ENCODE measurements at places on chromosomes 16 and 17. TPM values are rescaled to one million over a fixed set of nuclear protein-coding genes. Genes with fewer than 3 reads are reported as not detected.

DNA sequence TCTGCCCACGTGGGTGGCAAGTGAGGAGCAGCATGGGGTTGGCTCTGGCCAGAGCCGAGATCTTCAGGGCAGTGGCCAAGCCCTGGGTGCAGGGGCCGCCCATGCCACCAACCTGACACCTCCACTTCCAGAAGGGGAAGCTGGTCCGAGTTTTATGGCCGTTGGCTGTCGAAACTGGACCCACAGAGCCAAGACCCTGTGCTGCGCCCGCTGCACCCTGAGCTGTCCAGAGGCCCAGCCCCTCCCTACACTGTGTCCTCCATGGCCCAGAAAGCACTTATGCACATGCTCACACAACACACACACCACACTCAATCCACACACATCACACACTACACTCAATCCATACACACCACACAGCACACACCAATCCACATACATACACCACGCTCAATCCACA, 33.9 kb upstream of the RPTOR start:
- H3K27me3 ChIP-seq: peaks cover 9% of the 10 kb centered on the region
- H3K4me1 ChIP-seq: peaks cover 3% of the 10 kb centered on the region
- H3K27ac ChIP-seq: no peak overlapping the region
- H3K4me3 ChIP-seq: no peak overlapping the region

Gene LCAT
- 11.3 TPM for total RNA-seq

GRCh38 chr16:2296661-2297505, 29.0 kb upstream of the RNPS1 start:
- no peak overlapping the region for H3K4me3 ChIP-seq
- H3K27ac ChIP-seq: no peak overlapping the region
- DNase-seq: peak; percentile 21
- H3K36me3 ChIP-seq: no peaks in the 10 kb centered on the region

DNA sequence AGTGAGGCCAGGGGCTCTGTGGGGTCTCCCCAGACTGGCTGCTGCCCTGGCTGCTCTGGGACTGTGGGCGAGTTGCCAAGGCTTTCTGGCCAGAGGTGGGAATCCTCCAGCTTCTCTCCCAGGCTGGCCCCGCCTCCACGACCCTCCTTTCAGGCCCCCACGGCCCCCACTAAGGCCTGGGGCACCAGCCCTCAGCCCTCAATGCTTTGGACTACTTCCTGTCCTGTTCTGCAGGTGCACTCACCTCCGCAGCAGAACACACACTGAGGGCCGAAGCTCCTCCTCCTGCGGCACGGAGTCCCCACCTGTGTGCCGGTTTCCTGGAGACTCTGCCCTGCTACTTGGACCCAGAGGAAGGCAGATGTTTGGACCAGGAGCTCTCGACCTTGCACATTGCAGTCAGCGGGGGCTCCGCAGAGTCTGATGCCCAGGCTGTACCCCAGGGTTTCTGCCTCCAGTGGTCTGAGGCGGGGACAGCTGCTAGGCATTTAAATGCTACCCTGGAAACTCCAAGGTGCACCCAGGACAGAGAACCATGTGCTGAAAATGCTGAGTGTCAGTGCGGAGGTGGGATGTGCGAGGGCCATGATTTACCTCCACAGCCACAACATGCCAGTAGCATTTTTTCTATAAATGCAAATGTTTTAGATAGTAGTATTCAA, 223.8 kb downstream of the IRF8 start:
- H3K4me3 ChIP-seq: no peak overlapping the region
- DNase-seq: no peak
- peaks cover 34% of the 10 kb centered on the region for H3K27me3 ChIP-seq
- no peak overlapping the region for H3K27ac ChIP-seq
- H3K36me3 ChIP-seq: no peaks in the 10 kb centered on the region

- peaks cover 13% of the 10 kb centered on the region for H3K36me3 ChIP-seq
- H3K27me3 ChIP-seq: peaks cover 4% of the 10 kb centered on the region
- H3K4me3 ChIP-seq: no peak overlapping the region
- peaks cover 23% of the 10 kb centered on the region for H3K4me1 ChIP-seq
- no peak for DNase-seq
Measured at GRCh38 chr16:30559690-30560089, 1.5 kb upstream of the ZNF764 start.

DNA sequence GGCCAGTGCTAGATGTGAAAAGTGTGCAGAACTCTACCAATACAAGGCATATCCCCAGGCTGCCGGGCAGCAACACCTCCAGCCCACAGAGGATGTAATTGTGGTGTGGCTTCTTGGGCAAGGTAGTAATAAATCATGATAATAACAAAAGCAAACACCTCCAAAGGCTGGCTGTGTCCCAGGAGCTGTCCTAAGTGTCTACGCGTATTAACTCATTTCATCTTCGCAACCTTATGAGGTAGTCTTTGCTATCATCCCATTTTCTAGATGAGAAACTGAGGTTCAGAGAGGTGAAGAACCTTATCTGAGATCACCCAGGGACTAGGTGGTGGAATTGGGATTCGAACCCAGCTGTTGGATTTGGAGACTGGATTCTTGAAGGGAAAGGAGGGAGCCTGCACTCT, 5.3 kb downstream of the PDK2 start:
- no peak overlapping the region for H3K27ac ChIP-seq
- no peak overlapping the region for H3K4me3 ChIP-seq
- DNase-seq: no peak
- no peaks in the 10 kb centered on the region for H3K36me3 ChIP-seq
- H3K27me3 ChIP-seq: no peaks in the 10 kb centered on the region

GRCh38 chr16:87489434-87490045, 3.3 kb downstream of the ZCCHC14 start:
- DNase-seq: no peak
- peaks cover 5% of the 10 kb centered on the region for H3K27me3 ChIP-seq
- H3K4me1 ChIP-seq: peaks cover 70% of the 10 kb centered on the region
- H3K27ac ChIP-seq: peak overlapping the region; percentile 86
- peak overlapping the region; percentile 87 for H3K4me3 ChIP-seq

DNA sequence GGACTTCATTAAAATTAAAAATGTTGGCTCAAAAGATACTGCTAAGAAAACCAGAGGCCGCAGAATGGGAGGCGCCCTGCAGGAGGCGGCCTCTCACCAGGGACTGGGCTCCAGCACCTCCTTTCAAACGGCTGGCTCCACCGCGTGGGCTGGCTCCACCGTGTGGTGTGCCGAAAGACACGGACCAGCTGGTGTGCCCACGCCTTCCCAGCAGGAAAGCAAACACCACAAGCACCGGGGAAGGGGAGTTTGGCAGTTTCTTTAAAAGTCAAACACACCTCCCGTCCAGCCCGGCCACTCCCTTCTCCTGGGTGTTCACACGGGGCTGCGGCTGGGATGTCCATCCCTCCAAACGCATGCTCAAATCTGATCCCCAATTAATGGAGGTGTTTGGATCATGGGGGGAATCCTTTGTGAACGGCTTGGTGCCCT, 13.9 kb downstream of the HAGH start:
- peaks cover 11% of the 10 kb centered on the region for H3K4me1 ChIP-seq
- peak overlapping the region; percentile 55 for H3K27ac ChIP-seq
- no peaks in the 10 kb centered on the region for H3K27me3 ChIP-seq
- peaks cover 3% of the 10 kb centered on the region for H3K36me3 ChIP-seq

GRCh38 chr17:81057079-81057730, 22.3 kb downstream of the BAIAP2 start:
- H3K36me3 ChIP-seq: no peaks in the 10 kb centered on the region
- H3K4me1 ChIP-seq: peaks cover 4% of the 10 kb centered on the region
- no peak overlapping the region for H3K4me3 ChIP-seq

Gene CSH1
- total RNA-seq: not detected

Gene SOST
- not detected for total RNA-seq

DNA sequence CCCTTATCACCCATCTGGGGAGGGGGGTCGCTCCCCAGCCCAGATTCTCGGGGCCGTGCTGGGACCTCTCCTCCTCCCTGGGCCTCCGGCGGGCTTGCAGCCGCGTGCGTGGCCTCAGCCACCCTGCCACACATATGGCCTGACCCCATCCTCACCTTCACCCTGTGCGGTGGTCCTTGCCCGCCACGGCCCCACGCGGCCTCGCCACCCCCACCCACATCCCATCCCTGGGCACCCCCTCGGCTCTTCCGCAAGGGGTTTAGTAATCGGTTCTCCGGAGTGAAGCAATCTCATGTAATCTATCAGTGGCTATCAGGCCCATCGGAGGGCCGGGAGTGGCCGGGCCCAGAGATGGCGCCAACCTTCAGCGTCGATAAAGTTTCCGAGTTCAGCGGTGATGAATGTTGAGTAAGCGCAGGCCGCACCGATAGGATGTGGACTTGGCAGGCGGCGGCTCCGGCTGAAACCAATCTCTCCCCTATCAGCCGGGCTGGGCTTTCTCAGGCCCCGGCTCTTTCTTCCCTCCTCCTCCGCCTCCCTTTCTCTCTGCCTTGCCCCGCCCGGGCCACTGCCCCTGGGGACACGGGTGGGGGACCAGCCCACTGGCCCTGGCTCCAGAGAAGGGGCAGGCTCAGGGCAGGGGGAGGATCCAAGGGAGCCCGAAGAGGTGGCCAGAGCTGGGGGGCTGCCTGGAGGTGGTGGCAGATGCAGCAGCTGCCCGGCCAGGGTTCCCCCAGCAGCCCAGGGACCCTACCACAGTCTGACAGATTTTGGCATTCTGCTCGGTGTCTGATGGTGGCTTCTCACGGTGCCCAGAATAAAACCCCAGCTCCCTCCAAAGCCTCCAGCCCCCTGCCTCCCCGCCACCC, 20.8 kb downstream of the ZFPM1 start:
- H3K36me3 ChIP-seq: peaks cover 3% of the 10 kb centered on the region
- peaks cover 36% of the 10 kb centered on the region for H3K4me1 ChIP-seq
- H3K4me3 ChIP-seq: no peak overlapping the region
- H3K27ac ChIP-seq: no peak overlapping the region
- H3K27me3 ChIP-seq: no peaks in the 10 kb centered on the region

GRCh38 chr16:22929461-22929860, 115.5 kb downstream of the HS3ST2 start:
- H3K27me3 ChIP-seq: peaks cover 30% of the 10 kb centered on the region
- H3K4me3 ChIP-seq: no peak overlapping the region
- no peaks in the 10 kb centered on the region for H3K4me1 ChIP-seq
- no peak overlapping the region for H3K27ac ChIP-seq

DNA sequence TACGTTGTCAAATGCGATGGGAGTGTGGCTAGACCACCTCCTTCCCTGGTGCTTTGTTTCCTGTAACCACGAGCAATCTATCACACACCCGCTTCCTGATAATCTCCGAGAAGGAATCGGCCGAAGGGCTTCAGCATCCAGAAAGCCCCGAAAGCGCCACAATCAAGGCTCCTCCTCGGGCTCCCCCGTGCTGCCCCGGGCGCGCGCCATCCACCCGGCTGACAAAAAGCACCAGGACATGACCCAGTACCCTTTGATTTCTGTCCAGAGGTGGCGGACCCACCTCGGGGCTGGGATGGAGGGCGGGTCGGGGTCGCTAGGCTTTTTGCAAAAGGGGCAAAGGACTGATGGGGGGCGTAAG, 743 bp upstream of the ARMC7 start:
- H3K36me3 ChIP-seq: peaks cover 12% of the 10 kb centered on the region
- no peak overlapping the region for H3K27ac ChIP-seq
- peak overlapping the region; percentile 89 for H3K4me3 ChIP-seq

- peaks cover 4% of the 10 kb centered on the region for H3K4me1 ChIP-seq
- no peaks in the 10 kb centered on the region for H3K27me3 ChIP-seq
- H3K27ac ChIP-seq: no peak overlapping the region
- DNase-seq: no peak
Measured at GRCh38 chr17:79943347-79944241, 92.1 kb downstream of the TBC1D16 start.

Data from activated naive CD8-positive, alpha-beta T cell treated with anti-CD3 and anti-CD28 coated beads for 36 hours (primary cell).